ENCODE measurements at places on chromosomes 11 and 22.
A peak's percentile ranks its signal among the peaks of the same experiment; 100 is the strongest.

DNA sequence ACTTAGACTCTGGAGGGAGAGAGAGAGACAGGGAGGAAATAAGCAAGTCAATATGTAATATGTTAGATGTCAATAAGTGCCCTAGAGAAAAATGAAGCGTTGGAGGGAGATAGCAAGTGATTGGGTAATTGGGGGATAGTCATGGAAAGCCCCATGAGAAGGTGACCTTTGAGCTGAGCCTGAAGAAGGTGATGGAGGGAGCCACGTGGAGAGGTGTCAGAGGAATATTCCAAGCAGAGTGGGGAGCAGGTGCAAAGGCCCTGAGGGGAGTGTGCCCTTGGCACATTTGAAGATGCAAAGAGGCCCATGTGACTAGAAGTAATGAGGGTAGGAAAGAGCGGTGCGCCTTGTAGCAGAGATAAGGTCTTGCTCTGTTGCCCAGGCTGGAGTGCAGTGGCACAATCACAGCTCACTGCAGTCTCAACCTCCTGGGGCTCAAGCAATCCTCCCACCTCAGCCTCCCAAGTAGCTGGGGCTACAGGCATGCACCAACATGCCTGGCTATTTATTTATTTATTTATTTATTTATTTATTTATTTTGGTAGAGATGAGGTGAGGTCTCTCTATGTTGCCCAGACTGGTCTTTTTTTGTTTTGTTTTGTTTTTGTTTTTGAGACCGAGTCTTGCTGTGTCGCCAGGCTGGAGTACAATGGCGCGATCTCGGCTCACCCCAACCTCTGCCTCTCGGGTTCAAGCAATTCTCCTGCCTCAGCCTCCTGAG lies 2.1 kb downstream of the LHFPL7 start:
- no peak for DNase-seq

GRCh38 chr11:100681064-100681502 lies 6.0 kb upstream of the ARHGAP42 start:
- DNase-seq: no peak

DNA sequence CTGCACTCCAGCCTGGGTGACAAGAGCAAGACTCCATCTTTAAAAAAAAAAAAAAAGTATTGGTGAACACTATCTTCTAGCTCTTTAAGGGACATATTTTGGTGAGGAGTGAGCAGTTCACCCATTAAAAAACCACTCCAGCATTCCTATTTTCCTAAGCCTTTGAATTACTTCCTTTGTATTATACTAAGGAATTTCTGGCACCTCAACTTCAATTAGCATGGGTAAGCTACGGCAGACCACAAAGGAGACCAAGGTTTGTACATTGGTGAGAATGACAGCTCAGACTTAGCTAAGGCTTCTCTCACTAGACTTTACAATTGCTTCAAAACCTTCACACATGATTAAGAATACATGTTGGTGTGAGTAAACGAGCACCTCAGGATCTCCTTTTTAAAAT lies 57.0 kb upstream of the BIRC3 start:
- DNase-seq: no peak

DNA sequence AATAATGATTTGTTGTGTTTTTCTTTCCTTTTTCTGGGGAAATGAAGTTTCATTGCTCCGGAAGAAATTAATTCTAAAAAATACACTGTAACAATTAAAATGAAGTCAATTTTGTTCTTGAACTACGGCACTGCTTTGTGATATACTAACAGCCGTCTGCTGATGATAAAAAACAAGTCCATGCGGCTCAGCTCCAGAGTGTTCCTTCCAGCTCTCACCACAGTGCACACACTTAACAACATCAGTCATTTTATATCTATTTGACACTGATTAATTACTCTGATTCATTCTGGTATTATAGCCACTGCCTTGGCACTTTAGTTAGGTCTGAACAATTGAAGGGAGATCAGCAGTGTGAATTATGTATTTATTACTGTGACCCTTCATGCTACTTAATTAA lies 97.4 kb upstream of the SLC6A5 start:
- DNase-seq: no peak

DNA sequence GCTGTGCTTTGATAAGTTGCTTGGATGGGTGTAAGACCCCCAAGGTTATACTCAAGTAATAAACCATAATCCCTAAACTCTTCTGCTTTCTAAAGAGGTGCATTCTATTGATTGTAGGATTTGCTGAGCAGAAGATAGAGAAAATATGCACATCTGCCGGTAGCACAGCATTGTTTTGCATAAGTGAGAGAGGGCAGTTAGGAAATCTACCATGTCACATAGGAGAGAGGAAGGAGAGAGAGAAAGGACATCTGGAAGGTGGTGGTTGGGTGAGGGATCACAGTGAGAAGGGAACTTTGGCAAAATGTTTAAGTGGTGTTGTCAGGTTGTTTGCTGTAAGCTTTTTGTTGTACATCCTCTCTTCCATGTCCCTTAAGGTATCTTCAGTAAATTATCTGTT lies 73.6 kb upstream of the BDNF start:
- DNase-seq: no peak

- DNase-seq: no peak
These were observed 5.3 kb downstream of the MALAT1 start for GRCh38 chr11:65503949-65504673.

GRCh38 chr11:9493492-9493891 lies 32.7 kb downstream of the ZNF143 start:
- no peak for DNase-seq

DNA sequence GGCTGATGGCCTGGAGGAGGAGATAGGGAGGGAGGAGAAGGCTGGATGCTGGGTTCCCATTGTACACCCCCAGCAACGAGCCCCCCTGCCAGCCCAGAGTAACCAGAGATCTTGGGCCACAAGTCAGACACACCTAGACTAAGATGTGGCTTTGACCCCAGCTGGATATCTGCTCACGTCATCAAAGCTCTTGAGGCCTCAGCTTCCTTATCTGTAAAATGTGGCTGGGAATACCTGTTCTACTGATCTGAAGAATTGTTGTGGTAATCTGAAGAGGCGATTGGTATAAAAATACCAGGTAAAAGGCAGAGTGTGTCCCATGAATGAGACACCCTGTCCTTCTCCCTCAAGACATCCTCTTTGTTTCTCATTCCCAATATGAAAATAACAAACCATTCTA lies 280.0 kb downstream of the ST3GAL4 start:
- no peak for DNase-seq

- no peak for DNase-seq
These were observed 10.4 kb downstream of the JAM3 start for GRCh38 chr11:134079317-134079716.

DNA sequence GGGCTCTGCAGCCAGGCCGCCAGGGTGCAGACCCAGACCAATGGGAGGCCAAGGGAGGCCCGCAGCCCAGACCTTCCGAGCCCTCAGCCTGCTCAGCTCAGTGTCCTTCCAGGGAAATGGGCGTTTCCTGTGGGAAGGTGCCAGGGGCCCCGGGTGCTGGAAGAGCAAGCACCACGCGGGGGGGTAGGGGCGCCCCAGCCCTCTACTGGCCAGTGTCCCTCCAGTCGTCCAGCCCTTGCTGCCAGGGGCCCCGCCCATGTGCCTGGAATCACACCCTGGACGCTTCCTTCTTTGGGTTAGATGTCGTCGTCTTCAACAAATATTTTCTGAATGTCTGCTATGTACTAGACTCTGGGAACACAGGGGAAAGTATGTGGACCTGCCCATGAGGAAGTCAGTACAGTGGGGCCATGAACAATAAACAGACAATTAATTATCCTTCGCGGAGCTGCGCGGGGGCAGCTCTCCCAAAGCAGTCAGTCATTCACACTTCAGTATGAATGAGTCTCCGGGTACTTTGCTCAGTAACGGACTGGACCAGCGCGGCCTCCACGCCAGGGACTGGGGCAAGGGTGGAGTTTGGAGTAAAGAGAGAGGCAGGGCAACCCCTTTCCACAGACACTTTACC lies 60.2 kb downstream of the CDKN1C start:
- no peak for DNase-seq

DNA sequence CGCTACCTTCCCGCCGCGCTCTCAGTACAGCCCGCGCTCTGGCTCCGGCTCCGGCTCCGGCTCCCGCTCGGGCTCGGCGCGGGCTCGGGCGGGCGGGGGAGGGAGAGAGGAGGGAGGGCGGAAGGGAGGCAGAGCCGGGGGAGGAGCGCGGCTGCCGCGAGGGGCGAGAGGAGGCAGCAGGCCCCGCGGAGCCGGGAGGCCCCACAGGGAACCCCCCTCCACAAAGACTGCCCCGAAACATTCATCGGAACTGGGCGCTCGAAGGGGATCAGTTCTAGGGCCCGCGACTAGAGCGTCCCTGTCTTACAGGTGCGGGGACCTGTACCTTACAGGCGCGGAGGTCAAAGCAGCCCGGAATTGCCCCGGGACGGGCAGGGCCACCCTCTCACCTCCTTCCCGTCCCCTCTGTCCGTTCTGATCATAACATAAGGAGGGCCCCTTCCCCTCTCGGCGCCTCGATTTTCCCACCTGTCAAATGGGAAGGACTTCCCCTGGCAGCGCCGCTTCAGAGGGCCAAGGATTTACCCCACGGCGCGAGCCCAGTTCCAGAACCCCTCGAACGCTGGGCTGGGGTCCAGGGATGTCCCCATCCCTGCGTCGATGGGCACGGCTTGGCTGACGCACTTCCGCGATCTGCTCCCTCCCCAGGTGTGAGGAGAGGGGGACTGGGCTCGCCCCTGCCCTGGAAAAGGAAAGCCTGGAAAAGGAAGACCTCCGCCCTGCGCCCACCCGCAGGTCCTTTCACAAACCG lies at the start of gene SHISA8:
Gene SHISA8 (minus strand): TSS at position 40 of the 751 bp plus-strand sequence. CDS start 407 bp downstream, outside the sequence.
- DNase-seq: no peak

DNA sequence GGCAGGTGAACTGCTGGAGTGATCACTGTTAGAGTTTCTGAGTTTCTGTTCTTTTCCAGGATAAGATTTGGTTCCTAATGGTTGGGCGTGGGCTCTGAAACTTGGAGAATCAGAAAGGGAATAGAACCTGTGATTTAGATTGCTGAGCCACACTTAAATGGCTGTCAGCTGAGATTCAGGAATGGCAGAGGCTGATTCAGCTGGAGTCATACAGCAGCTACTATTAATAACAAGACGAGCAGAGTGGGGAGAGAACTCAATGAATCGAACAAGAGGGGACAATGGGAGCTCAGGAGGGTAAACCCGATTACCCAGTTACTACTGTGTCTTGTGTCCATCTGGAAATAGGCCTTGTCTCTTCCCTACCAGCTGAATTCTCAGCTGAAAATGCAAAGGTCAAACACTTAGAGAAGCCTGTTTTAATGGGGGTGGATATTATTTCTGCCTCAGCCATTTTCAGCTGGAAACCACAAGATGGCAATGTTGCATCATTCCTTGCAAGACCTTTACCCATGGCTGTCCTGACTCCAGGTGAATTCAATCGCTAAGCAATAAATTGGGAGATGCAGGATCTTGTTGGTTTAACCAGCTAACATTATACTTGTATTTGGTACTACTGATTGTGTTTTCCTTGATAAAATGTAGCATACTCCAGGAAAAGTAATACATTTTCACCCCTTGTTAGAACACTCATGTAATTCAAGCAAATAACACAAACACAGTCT lies 104.5 kb upstream of the RAG2 start:
- peak; percentile 77 for DNase-seq

- no peak for DNase-seq
These were observed 42.5 kb downstream of the C11orf58 start for GRCh38 chr11:16780698-16781550.

DNA sequence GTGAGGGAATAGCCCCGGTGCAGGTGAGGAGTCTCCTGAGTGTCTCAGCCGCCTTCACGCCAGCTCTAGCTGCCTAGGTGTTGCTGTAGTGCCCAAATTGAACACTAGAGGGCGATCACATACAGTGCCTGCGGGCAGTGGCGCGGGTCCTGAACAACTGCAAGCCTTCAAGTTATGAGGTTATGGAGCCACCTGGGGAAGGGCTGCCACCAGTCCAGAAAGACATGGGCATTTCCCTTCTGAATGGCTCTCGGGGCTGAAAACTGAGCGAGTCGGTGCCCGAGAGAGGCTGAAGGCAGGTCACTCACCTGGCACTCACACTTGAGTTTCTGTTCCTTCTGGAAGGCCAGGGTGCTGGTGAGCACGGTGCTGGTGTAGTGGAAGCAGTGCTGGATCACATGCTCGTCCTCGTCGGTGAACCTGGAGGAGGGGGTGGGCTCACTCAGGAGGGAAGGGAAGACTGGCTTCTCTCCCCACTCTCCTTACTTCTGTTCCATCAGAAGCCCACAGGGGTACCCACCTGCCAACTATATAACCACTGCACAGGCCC lies 88.4 kb downstream of the PDE2A start:
- DNase-seq: peak; percentile 71

DNA sequence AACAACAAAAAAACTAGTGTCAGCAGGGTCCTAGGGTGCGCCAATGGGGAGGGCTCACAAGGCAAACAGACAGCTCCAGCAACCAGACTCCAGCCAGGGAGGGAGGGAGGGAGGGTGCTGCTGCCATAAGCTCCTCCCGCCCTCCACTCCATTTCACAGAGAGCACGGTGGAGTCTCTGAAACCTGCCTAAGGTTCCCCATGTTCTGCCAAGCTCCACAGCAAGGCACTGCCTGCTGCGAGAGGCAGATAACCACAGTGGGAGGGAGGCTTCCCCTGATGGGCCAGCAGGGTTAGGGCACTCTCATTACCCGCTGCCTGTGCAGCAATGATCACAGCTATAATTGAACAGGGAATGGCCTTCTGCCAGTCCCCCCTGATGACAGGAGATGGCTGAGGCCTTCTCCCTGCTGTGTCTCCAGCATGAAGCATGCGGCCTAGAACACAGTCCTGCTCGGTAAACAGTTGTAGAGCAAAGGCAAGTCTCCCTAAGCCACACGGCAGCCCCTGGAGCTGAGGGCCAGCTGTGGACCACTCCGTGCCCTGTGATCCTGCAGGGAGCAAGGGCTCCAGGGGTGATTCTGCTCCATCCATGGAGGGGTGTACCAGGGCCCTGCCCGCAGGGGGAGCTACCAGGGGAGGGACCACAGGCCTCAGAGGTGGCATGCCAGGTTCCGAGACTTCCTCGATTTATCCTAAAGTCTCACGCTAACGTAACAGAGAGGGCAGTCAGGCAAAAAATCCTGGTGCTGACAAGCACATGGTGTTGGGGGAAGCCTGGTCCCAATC lies 42.9 kb downstream of the PC start:
- DNase-seq: no peak

DNA sequence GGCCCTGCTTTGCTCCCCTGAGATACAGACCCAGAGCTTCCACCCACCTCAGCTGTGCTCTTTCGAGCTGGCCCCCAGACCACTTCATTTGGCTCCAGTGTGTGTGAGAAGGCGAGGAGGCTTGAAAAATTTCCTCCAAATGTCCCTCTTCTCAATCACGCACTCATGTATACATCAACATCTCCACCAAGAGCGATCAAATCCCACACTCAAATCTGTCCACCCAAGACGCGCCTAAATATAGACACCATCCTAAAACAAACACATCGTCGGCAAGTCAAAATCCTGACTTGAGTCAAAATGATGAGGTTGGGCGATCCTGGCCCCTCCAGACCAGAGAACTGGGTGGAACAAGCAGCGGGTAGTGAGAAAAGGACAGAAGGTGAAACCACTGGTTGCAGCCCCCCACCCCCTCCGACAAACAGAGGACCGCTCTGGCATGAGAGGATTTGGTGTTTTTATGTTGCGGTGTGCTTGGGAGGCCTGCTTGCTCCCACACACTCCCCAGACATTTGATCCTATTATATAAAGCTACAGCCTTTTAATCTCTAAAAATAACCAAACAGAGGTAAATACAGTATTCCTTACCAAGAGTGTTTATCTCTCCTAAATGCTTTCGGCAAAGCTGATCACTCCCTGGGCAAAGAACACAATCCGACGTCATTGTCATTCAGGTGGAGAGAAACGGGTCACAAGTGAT lies 10.2 kb downstream of the MN1 start:
- DNase-seq: no peak

GRCh38 chr11:74024261-74025029 lies 15.6 kb upstream of the UCP3 start:
- DNase-seq: no peak

GRCh38 chr11:2306452-2306823 lies 4.6 kb downstream of the TSPAN32 start:
- no peak for DNase-seq

All from NCI-H1930 (cell line).